ENCODE measurements at places on chromosomes 2 and 18.
A peak's percentile ranks its signal among the peaks of the same experiment; 100 is the strongest.

GRCh38 chr2:10895231-10895630 lies 16.5 kb upstream of the KCNF1 start:
- no peak for DNase-seq

DNA sequence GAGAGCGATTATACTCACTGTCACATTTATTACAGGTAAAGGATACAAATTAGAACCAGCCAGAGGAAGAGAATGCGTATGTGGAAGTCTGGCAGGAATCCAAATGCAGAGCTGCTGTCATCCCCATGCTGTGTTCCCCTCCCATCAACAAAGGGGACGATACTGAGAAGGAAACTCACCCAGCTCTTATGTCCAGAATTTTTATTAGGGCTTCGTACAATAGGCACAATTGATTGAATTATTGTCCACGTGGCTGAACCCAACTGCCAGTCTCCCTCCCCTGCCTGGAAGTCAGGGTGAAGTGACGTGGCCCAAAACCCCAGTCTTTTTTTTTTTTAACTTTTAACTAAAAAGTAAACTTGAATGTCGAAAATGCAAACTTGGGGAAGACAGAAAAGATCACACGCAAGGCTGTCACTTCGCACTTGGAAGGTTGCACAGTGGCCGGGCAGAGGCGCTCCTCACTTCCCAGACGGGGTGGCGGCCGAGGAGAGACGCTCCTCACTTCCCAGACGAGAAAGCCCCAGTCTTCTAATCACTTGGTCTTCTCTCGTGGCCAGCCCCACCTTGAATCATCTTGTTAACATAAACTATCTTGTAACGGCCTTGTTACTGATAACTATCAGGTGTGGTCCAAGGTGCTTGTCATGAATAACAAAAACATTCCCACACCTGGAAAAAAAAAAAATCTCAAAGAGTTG lies 40.0 kb upstream of the ITSN2 start:
- DNase-seq, result no peak

GRCh38 chr2:99648906-99649789 lies 159.3 kb upstream of the REV1 start:
- no peak for DNase-seq

GRCh38 chr2:173086518-173087213 lies 11.0 kb downstream of the MAP3K20 start:
- DNase-seq, result no peak

- no peak for DNase-seq
Observed at GRCh38 chr18:24656050-24656449, 195.6 kb downstream of the HRH4 start.

DNA sequence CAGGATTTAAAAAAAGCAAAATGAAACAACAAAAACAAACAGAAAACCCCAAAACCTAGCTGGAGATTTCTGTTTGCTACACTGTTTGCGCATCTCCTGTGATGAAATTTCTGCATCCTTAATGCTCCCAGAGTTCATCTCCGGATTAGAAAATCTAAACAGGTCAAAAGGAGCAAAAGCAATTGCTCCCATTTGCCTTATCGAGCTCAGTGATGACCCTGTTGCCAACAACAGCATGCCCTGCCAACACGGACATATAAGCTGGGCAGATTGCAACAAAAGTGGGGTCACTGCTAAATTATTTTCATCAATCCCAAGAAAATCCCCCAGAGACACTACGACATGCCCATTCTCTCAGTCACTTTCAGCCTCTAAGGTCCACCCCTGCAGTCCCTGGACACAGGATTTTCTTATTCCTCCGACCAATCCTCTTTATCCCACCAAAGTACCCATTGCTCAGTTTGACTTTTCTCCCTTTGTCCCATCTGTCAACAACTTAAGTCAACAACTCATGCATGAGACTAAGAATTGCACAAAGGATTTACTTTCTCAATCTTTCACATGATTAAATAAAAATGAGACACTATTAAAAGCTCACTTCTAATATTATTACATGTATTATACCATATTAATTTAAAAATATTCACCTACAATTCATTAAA lies 67.8 kb downstream of the ABCG8 start:
- DNase-seq, result no peak

- no peak for DNase-seq
Observed at GRCh38 chr18:3027370-3027891, 14.5 kb upstream of the LPIN2 start.

DNA sequence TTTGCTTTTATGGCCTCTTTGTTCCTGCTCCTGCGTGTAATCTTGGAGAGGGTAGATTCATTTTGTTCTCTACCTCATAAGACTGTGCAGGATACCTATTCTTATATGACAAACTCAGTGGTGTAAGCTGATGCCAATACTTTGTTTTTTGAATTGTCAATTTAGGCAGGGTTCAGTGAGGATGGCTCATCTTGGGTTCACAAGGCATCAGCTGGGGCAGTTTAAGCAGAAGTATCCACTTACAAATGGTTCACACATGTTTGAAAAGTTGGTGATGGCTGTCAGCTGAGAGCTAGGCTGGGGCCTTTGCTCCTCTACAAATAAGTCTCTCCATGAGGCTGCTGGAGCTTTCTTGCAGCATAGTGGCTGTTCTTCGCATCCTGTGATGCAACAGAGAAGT lies 920.6 kb upstream of the PIK3C3 start:
- DNase-seq, result no peak

DNA sequence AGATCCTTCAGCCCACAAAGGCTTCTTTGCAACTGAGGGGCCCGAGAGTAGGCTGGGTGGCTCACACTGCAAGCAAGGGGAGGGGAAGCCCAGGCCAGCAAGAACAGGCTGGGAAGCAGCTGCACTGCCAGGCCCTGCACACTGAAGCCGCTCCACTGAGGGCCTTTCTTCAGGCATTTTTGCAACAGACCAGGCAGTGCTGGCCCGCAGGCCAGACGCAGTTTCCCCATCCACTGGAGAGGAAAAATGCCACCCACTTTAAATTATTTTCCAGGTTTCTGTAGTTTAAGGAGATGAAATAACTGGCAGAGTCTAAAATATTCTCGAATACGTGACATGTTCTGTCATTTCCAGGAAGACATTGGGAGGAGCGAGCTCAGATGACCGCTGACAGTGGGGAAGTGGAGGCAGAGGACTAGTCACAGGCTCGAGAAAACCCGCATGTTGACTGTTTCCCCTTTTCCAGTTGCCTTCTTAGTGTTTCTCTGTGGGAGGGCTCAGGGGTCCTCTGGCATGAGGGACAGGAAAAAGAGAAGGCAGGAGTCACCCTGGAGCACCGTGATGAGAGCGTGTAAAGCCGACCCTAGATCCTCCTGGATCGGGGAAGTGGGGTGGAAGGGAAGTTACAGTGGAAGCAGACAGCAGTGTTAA lies 53.3 kb upstream of the B3GNT7 start:
- DNase-seq, result no peak

GRCh38 chr2:161206471-161207032 lies 46.3 kb downstream of the TANK start:
- DNase-seq, result no peak

DNA sequence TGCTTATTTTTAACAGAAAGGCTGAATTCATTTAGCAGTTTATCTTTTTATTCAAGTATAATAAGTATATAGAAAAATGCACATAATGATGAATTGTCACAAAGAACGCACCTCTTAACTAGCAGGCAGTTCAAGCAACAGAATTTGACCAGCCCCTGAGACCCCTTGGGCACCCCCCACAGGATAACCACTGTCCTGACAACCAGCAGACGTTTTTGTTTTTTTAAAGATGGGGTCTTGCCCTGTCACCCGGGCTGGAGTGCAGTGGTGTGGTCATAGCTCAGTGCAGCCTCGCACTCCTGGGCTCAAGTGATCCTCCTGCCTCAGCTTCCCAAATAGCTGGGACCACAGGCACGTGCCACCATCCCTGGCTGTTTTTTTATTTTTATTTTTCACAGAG lies 14.0 kb downstream of the PRELID3A start:
- DNase-seq, result no peak

DNA sequence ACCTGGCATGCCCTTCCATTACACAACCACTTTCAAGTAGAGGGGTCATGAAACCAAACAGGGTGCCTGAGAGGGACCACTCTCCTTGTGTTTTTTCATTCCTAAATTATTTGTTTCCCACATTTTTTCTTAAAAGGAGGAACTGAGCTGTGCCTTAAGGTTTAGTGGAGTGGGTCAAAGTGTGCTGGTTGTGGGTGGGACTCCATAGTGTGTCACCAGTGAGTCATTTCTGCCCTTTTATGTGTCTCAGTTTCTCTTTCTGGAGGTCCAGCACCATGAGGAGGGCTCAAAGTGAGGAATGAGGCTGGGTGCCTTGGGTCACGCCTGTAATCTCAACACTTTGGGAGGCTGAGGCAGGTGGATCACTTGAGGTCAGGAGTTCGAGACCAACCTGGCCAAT lies 37.8 kb downstream of the COMMD1 start:
- no peak for DNase-seq

- no peak for DNase-seq
Observed at GRCh38 chr2:58860586-58860985, 619.5 kb upstream of the FANCL start.

DNA sequence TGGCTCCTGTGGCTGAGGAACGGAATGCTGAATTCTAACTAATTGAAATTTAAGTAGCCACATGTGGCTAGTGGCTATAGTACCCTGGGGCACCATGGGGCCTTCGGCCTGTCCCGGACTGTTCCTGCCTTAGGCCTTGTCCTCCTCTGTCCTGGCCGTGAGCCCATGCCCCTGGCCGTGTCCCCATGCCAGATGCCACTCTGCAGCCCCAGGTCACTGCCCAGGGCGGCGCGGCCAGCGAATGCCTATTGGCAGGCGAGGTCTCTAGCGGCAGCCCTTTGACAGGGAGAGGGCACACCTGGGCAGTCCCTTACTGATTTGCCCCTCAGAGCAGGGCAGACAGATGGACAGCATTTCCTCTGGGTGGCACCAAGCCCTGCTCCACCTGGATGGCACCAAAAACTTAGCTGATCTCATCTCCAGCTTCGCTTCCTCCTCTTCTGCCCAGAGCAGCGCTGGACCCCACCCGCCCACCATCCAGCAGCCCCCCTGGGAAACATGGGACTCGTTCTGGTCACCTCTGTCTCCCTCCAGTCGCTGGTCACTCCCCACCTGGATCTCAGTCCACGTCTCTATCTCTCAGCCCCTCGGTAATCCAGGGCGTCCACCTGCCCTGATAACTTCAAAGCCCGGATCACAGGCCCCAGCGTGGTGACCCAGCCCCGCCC lies 1.1 kb upstream of the DGKD start:
- no peak for DNase-seq

GRCh38 chr2:118309946-118310680 lies 221.8 kb downstream of the INSIG2 start:
- no peak for DNase-seq

- DNase-seq, result no peak
Observed at GRCh38 chr2:229612384-229612971, 101.9 kb downstream of the DNER start.

DNA sequence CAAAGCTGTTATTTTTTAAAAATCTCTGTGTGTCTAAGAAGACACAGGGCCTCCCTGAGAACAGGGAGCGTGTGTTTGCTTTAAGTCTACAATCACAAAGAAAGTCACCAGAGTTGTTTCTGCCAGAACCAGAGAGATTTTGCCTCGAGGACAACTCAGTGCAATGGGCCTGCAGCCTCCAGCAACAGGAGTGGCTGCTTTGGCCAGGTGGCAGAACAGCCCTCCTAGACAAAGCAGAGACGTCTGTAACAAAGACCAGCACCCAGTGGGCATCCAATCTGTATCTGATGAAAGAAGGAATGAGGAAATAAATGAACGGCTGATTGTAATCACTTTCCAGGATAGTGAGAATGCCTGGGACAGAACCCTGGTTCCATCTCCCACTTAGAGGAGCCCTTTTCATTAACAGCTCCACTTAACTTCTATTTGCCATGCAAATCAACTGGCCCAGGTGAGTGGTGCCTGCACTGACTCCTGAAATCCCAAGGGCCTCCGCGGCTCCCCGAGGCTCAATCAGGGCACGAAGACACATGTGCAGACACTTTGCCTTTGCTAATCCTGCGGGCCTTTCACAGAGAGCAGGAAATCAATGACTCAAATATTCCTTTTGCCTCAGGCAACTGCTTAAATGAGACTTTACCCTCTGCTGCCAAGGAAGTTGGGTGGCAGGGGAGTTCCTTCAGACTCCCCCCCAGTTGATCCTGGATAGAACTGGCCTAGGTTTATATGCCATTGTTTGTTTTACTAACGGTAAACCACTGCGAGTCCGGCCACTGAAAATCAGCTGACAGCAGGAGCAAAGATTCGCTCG lies 146.5 kb downstream of the CABLES1 start:
- peak; percentile 57 for DNase-seq

GRCh38 chr2:152894051-152894450 lies 175.6 kb downstream of the ARL6IP6 start:
- DNase-seq, result no peak
